Neural crest cell (in vitro differentiated cells): ENCODE measurements at places on chromosomes 7 and 10. TPM values are rescaled to one million over a fixed set of nuclear protein-coding genes. Genes with fewer than 3 reads are reported as not detected.

The TBC1D12 gene
- 7.1 and 8.2 TPM in 2 replicates for total RNA-seq

The PLA2G12B gene
- total RNA-seq: not detected in 2 replicates

- no peak for DNase-seq
Observed at GRCh38 chr7:17802056-17802455, 138.2 kb downstream of the SNX13 start.

GRCh38 chr10:46323176-46323575 is 36.4 kb downstream of the ANTXRL start:
- DNase-seq: no peak

The EIF4EBP2 gene
- 155 and 163 TPM in 2 replicates for total RNA-seq

GRCh38 chr10:60222047-60222446 is 167.6 kb downstream of the ANK3 start:
- no peak for DNase-seq

The SORBS1 gene
- 15.3 and 15.8 TPM in 2 replicates for total RNA-seq

GRCh38 chr10:33800986-33801385 is 466.5 kb upstream of the NRP1 start:
- DNase-seq: no peak

The ATOH7 gene
- total RNA-seq: 0.20 and 0.84 TPM in 2 replicates

The MAT1A gene
- 0.11 TPM in 1 of 2 replicates, not detected in the other for total RNA-seq

- no peak for DNase-seq
Observed at GRCh38 chr10:14192746-14193145, 138.0 kb downstream of the FRMD4A start.

DNA sequence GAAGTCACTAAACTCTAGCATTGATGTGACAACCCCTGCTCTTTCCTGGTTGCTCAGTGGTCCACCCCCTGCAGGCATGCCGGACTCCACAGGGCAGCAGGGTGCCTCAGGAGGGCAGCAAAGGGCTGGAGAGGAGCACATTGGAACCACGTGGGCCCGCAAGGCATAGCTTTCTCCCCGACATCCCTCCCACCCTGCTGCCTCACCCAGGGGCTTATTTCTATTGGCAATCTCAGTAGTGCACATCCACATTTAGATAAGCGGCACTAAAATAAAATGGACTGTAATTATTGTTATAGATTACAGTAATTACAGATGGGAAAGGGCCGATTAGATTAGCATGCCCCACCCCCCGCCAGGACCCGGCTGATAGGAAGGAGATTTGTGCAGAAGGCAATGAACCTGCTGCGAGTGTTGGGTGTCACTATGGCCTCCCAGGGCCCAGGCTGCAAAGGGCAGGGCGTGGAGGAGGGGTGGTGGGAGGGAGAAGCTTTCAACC is 580.1 kb downstream of the GRID1 start:
- no peak for DNase-seq

The MRC1 gene
- total RNA-seq: not detected in 2 replicates

- DNase-seq: peak; percentile 72
Observed at GRCh38 chr7:149147072-149147751, at the start of gene ZNF398. Gene ZNF398 (plus strand): TSS chr7:149147453. CDS start chr7:149147743, 290 bp downstream.

DNA sequence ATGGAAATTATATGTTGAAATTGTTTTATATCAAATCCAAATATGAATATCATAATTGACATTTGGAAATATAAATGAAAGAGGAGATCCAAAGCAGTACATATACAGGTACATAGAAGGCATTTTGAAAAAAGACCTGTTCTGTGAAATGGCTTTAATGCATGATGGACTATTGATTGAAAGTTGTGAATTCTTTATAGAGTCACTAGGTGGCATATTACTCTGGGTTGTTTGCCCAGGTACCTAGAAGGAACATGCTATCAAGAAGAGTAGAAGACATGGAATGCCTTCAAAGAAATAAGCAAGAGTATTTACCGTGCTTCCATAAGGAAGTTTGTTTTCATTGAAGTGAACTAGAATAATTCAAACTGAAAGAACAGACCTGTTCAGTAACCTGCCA is 160.0 kb upstream of the ANK3 start:
- DNase-seq: no peak

DNA sequence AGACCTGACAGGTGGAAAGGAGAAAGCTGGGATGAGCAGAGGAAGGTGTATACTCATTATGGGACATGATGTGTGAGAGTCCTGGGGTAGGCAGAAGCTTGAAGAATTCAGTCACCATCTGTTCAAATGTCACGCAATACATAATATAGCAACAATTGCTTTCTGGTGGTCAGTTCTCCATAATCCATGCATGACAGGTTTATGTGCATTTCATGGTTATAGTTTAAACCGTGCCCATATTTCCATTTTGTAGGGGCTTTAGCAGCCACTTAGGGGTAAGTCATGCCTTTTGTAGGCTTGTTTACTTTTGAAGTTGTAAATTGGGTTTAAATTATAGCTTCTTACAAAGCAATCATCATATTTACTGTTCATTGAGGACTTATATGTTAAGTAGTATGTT is 158.8 kb downstream of the NXPH1 start:
- DNase-seq: no peak

DNA sequence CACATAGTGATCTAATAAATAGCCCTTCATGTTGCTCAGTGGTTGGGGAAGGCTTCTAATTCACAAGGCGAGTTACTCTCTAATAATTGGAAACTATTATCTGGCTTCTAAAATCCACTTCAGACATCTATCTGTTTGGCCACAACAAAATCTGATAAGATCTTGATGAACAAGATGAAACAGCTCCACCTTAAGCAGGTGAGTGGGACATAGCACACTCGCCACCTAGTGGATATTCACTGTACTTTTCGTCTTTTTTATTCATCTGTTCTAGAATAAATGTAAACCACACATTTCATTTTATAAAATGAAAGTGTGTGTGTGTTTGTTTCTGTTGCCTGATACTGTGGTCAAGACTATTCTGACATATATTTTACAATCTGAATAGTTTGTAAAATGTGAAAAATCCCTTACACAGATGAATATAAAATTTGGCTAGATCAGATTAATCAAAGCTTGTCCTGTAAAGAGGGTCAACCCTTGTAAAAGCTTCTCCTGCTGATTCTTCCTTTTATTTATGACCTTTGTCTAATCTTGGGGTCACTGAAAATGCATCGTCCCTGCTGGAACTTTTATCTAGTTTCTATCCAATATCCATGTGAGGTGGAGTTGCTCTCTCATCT is 26.5 kb upstream of the CNTNAP2 start:
- no peak for DNase-seq

The DNTT gene
- total RNA-seq: not detected in 2 replicates

GRCh38 chr7:155811895-155812761 is at the start of gene SHH:
Gene SHH (minus strand): TSS chr7:155812463. CDS start chr7:155812122, 341 bp downstream.
- no peak for DNase-seq

DNA sequence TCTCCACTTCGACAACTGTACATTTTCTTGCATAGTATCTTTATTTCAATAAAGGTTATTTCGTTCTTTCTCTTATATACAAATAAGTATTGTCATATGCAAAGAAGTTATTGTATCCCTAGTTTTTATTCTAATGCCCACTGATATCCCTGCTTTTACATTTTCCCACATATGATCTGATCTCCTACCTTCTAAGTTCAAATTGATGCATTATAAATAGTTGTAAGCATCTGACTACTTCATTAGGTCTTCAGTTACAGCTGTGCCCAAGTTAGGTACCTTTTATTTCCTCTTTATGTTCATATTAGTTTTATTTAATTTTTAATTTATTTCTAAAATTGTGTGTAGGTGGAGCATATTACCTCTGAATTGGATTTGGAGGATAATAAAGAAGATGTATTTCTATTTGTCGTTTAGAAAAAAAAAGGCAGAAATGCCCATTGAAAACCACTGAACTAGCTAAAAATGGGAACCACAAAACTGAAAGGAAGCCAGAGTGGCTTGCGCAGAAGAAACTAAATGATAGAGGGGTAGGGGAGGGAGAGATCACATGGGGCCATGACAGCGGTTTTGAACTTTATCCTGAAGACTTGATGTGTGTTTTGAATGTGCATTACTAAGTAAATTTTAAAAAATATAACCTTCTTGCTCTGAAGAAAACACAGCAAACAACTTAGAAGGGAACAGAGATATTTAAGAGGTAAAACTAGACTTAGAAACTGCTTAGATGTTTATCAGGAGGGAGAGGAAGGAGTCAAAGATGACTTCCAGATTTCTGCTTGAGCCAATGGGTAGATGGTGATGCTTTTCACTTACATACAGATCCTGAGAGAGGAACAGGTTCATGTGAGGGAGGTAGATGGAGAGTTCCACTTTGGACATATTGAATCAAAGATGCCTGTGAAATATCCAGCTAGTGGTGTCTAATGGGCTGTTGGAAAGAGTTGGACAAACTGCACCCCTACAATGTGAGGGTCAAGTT is 9.3 kb upstream of the ZC3HAV1L start:
- DNase-seq: no peak

DNA sequence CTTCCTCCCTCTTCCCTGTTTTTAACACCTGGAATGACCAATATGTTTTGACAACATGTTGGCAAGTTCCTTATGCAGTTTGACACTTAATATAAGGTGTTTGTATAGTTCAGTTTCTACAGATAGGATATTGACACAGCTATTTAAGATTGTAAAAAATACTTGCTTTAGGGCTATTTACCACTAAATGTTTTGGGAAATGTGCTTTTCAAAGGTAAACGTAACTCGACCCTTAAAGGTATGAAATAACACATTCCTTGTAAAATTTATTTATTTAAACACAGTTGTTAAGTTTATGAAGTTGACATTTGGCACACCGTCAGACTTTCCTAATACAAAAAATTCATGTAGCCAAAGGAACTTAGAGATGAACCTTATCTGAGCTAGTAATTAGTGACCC is 817.6 kb downstream of the PCDH15 start:
- no peak for DNase-seq

The ICA1 gene
- 3.5 and 4.2 TPM in 2 replicates for total RNA-seq

DNA sequence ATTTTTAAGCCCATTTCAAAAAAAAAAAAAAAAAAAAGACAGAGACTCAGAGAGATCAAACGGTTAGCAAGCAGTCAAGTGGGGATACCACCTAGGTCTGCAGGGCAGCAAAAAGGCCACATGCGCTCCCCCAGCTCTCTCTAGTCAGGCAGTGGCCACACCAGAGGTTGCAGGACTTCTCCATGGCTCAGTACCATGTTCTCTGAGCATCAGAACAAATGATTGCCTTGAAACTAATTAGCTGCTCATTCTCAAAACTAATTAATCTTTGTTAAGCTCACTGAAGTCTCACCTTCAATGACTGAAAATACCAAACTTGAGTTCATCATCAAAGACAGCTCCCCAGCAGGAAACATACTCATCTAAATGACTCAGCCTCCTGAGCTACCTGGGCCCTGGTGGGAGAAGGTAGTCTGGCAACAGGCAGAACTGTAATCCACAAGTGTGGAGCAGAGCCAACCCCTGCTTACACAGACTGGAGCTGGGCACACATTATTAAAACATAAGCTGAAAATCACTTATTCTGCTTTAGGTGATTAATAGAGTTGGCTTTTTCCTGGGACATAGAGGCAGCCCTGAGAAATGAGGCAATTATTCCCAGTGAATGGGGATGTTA is 319.6 kb downstream of the GRID1 start:
- DNase-seq: no peak

GRCh38 chr10:95542761-95543160 is 18.4 kb downstream of the SORBS1 start:
- DNase-seq: no peak

GRCh38 chr7:112097524-112097923 is 108.7 kb downstream of the DOCK4 start:
- no peak for DNase-seq

- DNase-seq: no peak
Observed at GRCh38 chr7:108372618-108373017, 83.6 kb downstream of the NRCAM start.

- DNase-seq: no peak
Observed at GRCh38 chr10:68364101-68364886, 31.6 kb upstream of the PBLD start.

GRCh38 chr7:95710711-95711110 is 61.6 kb upstream of the DYNC1I1 start:
- DNase-seq: no peak

DNA sequence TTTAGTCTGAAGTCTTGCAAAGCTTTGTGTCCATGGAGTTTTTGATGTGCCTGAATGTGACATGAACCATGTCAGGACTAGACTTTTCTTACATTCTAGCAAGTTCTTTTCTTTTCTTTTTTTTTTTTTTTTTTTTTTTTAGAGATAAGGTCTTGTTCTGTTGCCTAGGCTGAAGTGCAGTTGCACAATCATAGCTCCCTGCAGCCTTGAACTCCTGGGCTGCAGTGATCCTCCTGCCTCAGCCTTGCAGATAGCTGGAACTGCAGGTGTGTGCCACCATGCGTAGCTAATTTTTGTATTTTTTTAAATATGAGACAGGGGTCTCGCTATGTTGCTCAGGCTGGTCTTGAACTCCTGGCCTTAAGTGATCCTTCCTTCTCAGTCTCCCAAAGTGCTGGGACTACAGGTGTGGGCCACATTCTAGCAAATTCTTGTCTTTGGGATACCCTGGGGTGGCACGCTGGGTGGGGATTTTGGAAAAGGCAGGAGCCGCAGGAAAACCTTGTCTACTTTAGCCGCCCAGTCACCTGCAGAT is 152.8 kb downstream of the SVIL start:
- DNase-seq: no peak

The RASA4B gene
- total RNA-seq: 4.5 and 7.2 TPM in 2 replicates

The GARIN1A gene
- total RNA-seq: 1.8 and 1.9 TPM in 2 replicates

The ARPC1A gene
- 214 and 216 TPM in 2 replicates for total RNA-seq

DNA sequence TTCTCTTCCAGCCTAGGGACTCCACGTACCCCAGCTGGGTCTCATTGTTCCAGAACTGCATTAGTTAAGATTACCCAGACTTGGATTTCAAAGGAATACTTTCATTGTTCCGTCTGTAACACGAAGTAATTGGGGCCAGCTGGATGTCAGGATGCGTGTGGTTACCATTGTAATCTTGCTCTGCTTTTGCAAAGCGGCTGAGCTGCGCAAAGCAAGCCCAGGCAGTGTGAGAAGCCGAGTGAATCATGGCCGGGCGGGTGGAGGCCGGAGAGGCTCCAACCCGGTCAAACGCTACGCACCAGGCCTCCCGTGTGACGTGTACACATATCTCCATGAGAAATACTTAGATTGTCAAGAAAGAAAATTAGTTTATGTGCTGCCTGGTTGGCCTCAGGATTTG is 21.0 kb downstream of the LRRC17 start:
- peak; percentile 10 for DNase-seq

DNA sequence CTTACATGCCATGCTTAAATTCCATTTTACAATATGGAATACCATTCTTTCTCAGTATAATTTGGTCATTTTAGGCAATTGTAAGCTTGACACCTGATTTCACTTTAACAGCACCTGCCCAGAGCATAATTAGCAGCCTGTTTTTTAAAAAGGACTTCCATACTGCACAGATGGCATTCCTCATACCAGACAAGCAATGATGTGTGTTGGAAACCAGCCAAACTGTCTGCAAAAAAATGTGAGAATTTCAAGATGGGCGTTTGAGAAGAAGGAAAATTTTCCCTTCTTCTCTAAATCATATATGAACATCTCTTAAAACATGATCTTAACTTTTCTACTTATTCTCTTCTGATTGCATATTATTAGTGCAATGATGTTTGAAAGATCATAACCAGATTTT is 40.4 kb upstream of the AGMO start:
- DNase-seq: no peak

DNA sequence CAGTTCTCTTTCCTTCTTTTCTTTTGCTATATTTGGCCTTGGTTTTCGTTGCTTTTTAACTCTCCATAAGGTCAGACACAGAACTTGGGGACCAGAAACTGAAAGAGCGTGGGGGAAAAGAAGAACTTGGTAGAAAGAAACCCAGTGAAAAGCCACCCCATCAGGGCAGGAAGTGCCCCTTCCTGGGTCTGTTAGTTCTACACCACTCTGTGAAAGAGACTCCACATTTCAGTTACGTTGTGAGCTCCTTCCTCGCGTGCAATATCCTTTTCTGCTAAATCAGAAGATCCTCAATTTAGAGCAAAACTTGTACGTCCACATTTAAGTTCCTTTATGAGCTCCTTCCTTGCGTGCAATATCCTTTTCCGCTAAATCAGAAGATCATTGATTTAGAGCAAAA is 220.6 kb upstream of the FOXK1 start:
- DNase-seq: no peak
